RCC 7860 (cell line): ENCODE measurements at places on chromosomes 2 and 18.
A peak's percentile ranks its signal among the peaks of the same experiment; 100 is the strongest.

GRCh38 chr2:52964916-52965530 is 802.6 kb upstream of the CHAC2 start:
- no peak for DNase-seq

GRCh38 chr2:128435576-128436478 is 117.2 kb upstream of the HS6ST1 start:
- no peak for DNase-seq

DNA sequence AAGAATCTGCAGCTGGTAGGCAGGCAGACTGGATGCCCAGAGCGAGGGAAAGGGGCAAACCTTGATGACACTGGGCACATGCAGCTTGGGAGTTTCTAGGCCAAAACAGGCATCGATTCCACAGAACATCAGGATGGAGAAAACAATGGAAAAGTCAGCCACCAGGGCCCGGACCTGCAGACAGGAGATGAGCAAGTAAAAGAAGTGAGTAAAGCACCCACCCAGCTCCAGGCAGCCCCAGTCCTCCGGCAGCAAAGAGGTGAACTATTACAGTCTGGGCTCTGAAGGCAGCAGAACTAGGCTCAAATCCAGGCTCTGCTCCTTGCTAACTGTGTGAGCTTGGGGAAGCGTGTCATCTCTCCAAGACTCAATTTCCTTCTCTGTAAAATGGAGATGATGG is 36.6 kb downstream of the MTHFD2 start:
- no peak for DNase-seq

DNA sequence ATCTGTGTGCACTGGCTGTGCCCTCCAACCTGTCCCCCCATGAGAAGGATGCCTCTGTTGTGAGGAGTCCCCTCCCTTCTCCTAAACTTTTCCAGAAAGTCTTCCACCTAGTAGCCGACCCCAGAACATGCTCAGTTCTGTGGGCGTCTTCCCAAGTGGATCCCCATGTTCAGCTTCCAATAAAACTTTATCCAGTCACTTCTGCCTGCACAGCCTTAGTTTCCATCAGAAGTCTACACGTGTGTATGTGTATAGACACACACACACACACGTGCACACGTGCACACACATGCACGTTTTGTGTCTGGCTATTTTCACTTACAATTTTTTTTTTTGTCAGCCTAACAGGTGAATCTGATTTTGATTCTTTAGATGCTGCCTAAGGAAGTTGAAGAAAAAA is 115.1 kb downstream of the RTP5 start:
- DNase-seq: no peak

- DNase-seq: no peak
Measured at GRCh38 chr2:24978661-24979060, 6.9 kb upstream of the DNAJC27 start.

DNA sequence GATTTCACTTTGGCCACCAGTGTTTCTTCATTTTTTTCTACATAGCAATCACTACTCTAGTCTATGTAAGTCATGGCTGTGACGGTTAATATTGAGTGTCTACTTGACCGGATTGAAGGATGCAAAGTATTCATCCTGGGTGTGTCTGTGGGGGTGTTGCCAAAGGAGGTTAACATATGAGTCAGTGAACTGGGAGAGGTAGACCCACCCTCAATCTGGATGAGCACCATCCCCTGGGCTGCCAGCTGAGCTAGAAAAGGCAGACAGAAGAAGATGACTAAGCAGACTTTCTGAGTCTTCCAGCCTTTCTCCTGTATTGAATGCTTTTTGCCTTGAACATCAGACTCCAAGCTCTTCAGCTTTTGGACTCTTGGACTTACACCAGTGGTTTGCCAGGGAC is 265.0 kb upstream of the SLC8A1 start:
- peak; percentile 69 for DNase-seq

GRCh38 chr2:65420712-65421431 is 11.5 kb downstream of the SPRED2 start:
- peak; percentile 71 for DNase-seq

- DNase-seq: peak; percentile 22
Measured at GRCh38 chr2:85865539-85866164, 23.1 kb downstream of the ST3GAL5 start.

DNA sequence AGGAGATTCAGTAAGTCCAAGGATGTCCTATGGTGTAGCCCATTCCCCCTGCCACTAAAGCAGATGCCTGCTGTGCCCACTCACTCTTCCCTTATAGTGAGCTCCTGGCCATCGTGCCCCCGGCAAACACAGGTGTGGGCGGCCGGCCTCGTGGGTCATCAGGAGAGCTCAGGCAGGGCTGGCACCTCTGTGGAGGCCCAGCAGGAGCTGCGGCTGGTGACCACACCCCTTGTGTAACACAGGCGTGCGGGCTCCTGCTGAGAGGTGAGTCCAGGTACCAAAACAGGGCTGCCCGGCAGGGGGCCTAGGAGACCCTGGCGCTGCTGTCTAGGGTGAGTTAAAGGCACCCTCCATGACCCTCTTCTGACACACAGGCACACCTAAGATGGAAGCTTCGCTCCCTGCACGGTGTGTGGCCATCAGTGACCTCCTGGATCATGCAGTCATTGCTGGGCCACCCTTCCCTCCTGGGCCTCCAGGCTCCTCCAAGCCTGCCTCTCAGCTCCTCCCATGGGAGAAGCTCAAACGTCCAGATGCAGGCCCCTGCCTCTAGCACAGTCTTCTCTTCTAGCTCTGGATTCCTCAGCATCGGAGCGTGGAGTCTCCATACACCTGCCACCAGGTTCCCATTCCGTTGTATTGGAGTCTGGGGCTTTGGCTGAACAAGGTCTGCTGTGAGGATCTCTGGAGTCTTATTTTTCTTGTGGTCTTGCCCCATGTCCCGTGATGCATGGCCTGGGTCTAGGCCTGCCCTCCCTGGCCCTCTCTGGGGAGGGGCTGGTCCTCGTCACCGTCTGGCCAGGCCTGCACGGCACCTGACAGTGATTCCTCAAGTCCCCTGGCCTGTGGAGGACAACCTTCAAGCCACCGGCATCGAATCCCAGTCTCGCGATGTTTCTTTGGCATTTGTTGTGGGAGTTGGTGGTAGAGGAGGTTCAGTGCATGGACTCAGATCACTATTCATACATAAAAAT is 246.9 kb downstream of the ACKR3 start:
- no peak for DNase-seq

DNA sequence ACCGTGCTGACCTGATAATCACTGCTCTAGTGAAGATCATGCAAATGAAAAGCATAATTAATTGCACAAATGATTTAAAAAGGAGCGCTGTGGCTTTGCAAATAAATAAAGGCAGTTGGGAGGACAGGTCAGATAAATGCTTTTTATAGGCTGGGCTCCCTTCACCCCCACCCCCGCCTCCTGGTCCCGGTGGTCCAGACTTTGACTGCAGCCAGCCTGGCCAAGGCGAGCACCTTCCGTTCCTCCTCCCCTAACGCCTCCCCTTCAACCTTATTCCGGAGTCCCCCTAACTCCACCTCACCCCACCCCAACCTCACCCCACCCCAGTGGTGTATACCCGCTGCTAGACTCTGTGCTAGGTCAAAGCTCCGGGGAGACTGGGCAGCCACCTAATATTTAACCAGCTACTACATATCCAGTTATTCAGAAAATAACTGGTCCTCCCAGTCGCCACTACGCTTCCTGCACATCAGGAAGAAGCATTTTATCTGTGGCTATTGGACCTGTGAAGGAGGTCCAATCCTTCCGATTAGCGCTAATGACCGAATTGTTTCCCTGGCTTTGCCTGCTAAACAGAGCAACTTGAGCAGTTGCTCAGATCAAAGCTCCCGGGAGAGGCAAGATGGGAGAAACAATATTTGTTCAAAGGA is 3.7 kb upstream of the SP9 start:
- DNase-seq: no peak

GRCh38 chr2:2779727-2780126 is 448.7 kb upstream of the MYT1L start:
- no peak for DNase-seq

GRCh38 chr18:50183556-50183955 is 11.4 kb downstream of the MYO5B start:
- DNase-seq: peak; percentile 17

DNA sequence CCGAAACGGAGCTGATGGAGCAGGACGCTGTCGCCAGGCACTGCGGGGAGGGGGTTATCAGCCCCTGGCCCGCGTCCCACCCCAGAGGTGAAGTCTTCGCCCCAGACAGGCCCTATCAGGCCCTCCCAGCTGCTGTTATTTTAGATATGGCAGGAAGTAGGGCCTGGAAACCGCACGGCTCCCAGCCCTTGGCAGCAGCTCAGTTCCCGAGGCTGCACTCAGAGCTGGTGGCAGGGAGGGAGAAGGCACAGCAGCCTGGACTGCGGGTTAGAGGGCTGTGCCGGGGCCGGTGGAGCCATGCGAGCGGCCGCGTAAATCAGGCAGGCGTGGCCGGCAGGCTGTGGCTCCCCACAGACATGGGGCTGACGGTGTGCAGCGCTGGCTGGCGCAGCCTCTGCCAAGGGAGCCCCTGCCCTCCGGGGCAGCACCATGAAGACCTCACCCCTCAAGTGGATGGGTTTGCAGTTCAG is 111.4 kb downstream of the NFATC1 start:
- no peak for DNase-seq

- no peak for DNase-seq
Measured at GRCh38 chr2:53755121-53755520, 12.5 kb upstream of the CHAC2 start.

DNA sequence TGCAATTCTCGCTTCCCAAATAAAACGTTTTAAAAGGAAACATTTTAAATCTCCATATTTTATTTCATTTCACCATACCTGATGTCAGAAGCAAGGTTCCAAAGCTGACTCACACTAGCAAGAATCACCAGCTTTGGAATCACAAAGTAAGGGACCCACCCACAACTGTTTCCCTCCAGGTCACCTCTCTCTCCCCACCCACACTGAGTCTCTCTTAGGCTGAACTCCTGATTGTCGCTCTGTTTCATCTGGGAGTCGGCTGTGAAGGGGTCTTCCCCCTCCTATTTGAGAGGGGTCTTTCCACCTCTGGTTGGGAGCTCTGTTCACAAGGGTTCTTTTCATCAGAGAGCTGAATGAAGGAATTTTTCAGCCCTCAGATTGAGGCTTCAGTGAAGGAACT is 128.1 kb downstream of the L3MBTL4 start:
- DNase-seq: no peak

GRCh38 chr18:79167526-79168190 is 98.5 kb downstream of the ATP9B start:
- no peak for DNase-seq

DNA sequence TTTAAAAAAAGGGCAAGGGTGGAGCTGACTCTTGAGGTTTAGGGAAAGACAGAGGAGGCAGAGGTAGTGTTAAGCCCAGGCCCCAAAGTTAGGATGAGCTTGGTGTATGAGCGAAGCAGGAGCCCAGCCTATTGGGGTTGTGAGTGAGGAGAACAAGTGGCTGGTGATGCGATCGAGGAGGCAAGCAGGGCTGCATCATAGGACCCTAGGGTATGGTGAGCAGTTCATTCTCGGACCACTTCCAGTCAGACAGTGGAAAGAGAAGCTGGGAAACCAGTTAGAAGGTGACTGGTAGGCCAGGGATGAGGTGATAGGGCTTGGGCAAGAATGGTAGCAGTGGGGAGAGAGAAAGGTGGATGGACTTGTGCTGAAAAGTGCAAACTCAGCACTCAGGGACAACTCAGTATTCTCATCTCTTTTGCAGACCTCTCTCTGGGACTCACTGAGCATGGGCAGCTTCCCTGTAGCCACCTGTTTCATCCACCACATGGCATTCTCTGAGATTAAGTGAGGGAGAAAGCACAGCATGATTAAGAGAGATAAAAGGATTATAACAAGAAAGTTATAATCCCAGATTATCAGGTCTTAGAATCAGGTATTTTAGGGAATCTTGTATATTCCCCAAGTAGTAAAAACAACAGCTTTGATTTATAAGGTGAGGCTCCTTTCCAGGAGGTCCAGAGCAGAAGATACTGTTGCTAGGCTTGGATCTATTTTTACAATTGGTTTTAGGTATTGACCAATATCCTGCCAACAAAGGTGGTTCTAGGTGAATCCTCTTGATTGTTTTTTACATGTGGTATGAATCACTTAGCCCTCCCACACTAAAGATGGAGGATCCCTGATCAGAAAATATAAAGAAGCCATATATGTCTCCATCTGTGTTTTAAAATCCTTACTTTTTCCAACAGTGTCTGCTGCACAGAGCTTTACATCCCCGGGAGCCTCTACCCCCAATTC is 38.3 kb downstream of the XRCC5 start:
- DNase-seq: no peak

DNA sequence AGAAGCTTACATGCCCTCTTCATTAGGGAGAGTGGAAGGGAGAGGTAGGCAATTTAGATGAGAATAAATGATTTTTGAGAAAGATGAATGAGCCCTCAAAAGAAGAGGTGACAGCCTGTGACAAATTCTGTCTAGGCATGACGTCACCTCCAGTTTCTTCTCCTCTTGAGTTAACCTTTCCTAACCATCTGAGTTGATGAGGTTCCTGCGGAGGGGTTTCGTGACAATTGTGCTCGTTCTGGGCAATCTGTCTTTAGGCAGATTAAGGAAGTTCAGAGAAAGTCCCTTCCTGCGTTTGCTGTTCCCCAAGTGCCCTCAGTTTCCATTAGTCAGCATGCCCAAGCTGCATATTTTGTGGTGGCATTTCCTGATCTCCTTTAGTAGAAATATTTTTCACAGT is 640.2 kb upstream of the SYT4 start:
- no peak for DNase-seq

DNA sequence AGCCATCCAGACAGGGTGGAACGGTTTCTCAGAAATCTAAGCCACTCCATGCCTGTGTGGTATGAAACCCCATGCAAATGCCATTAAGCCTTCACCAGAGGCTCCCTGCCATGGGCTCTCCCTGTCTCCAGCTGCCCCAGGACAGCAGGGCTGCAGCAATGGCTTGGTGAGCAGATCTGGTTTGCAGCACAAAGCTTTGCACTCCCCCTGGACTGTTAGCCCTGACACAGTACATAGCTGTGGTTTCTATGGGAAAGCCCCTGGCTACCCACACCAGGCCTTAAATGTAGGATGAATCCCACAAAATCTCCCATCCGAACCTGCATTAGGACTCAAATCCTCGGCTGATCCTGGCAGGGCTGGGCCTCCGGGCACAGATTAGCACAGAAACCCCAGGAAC is 291.6 kb downstream of the TNS1 start:
- DNase-seq: peak; percentile 30

DNA sequence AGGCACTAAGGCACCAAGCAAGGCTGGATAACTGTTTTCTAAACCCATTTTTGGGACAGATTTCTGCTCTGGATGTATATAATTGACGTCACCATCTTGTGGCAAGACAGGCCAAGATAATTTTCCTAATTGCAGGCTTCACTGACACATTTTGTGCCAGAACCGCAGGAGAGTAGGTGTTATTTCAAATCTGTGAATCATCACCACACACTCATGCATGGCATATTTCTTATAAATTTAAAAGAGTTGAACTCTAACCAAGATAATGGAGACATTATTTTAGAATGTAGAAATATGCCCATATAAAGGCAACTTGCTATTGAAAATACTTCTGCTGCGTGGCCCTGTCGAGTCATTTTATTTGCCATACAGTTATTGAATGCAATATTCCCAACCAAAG is 68.3 kb upstream of the ACYP2 start:
- no peak for DNase-seq
